ENCODE measurements at places on chromosomes 3 and 15. TPM values are rescaled to one million over a fixed set of nuclear protein-coding genes. Genes with fewer than 3 reads are reported as not detected.

- DNase-seq: no peak
- H3K27me3 ChIP-seq: no peaks in the 10 kb centered on the region
- no peak overlapping the region for H3K27ac ChIP-seq
- H3K4me3 ChIP-seq: no peak overlapping the region
- no peaks in the 10 kb centered on the region for H3K4me1 ChIP-seq
- H3K36me3 ChIP-seq: no peaks in the 10 kb centered on the region
These were observed 61.3 kb downstream of the MYRIP start for GRCh38 chr3:39870706-39871105.

Gene UCN2
- total RNA-seq: 2.7 TPM

Gene FBXW12
- not detected for total RNA-seq

DNA sequence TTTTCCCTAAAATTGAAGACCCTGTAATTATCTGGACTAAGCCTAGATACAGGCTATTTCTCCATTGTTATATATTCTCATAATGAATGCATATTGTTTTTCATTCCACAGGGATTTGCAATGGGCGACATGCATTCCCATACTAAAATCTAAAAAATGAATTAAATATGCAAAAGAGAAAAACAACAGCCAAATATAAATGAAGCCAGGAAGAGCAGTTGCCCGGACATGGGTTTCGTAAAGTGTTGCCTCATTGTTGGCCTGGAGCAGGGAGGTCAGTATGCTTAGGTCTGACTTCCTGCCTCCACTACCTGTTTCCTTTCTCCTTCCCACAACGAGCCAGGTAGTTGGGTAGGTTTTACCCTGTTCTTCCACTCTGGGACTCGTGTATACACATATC, 27.1 kb upstream of the SLCO3A1 start:
- no peak overlapping the region for H3K27ac ChIP-seq
- no peaks in the 10 kb centered on the region for H3K27me3 ChIP-seq
- no peak overlapping the region for H3K4me3 ChIP-seq
- no peaks in the 10 kb centered on the region for H3K4me1 ChIP-seq
- DNase-seq: no peak

DNA sequence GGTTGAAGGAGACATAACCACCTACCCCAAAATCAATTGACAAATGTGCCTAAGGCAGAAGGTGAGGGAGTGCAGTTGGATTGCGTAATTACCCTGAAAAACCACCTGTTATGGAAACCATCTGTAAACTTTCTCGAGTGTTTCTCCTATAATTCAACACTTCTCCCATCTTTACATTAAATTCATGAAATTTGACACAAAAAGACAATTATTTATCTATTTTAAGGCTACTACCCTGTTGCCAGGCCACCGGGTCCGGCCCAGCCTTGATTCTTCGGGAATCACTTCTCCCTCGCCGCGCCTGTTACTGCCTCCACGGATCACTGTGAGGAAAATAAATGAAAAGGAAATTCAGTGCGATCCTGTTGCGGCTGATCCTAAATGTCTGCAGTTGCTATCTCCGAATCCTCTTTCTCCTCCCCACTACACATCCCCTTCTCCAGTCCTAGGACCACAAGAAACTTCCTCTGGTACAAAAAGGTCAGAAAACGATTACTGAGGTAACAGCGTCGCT, 646 bp downstream of the IQCB1 start:
- DNase-seq: no peak
- peak overlapping the region; percentile 78 for H3K4me3 ChIP-seq

DNA sequence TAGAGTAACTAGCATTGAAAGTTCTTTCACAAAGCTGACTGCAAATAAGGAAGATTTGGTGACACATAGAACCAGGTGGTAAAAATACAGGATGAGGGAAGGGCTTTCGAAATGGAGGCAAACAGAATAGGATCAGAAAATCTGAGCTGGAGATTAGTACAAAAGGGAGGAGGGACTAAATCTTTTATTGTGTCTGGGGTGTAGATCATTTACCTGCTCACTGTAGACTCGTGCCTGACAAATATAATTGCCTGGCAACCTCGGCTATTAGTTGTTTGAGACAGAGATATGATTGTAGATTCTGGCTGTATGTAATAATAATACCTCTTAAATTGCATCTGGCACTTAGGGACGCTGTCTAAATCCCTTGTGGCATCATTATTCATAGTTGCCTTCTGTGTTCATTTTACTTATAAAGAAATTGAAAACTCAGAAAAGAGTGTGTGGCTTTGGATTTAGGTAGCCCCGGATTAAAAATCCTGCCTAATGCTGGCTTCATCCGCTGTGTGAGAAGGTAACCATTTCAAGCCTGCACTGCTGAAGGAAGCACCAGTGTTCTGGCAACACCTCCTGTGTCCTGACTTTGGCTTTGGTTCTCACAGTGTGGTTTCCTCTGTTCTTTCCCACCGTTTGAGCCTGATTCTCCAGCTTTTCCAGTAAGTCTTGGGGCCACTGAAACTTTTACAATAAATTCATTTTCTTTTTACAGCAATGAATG, 25.0 kb upstream of the GPR160 start:
- DNase-seq: no peak
- no peak overlapping the region for H3K27ac ChIP-seq
- no peaks in the 10 kb centered on the region for H3K36me3 ChIP-seq

DNA sequence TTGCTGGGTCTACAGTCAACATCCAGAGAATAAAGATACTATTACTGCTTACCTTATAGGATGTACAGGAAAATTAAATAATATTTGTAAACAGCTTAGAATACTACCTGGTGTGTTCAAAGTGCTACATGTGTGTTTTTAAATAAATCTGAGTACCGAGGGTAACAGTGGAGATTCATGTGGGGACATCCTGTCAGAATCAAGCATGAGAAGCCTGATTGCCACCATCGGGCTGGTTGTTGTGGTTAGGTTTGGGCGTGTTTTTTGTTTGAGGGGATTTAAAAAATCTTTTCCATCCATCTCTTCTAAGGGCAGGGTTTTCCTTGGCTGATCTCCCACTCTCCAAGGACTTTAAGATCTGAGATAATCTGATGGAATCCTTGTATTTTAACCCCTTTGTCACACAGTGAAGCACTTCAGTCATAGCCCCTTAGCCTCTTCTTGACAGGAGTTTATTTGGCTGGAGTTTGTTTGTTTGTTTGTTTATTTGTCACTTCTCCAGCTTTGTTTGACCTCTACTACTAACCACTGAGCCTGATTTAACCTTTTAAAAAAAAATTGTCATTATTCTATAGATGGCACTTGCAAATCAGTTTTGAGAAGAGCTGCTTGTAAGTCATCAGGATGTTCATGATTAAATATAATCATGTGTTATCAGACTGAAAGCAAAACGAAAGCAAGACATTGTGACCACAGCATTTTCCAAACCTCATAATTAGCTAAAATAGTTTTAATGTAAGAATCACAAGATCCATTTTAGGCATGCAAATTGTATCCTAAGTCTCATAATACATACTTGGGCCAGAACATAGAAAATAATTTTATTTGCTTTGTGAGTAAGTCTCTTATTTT, 72.8 kb upstream of the RARB start:
- no peaks in the 10 kb centered on the region for H3K4me1 ChIP-seq
- H3K27me3 ChIP-seq: no peaks in the 10 kb centered on the region
- no peak overlapping the region for H3K4me3 ChIP-seq
- no peaks in the 10 kb centered on the region for H3K36me3 ChIP-seq
- no peak for DNase-seq

- no peak overlapping the region for H3K27ac ChIP-seq
- DNase-seq: no peak
- no peak overlapping the region for H3K4me3 ChIP-seq
- H3K27me3 ChIP-seq: no peaks in the 10 kb centered on the region
- peaks cover 27% of the 10 kb centered on the region for H3K4me1 ChIP-seq
These were observed 14.5 kb downstream of the SPTBN5 start for GRCh38 chr15:41879321-41879845.

DNA sequence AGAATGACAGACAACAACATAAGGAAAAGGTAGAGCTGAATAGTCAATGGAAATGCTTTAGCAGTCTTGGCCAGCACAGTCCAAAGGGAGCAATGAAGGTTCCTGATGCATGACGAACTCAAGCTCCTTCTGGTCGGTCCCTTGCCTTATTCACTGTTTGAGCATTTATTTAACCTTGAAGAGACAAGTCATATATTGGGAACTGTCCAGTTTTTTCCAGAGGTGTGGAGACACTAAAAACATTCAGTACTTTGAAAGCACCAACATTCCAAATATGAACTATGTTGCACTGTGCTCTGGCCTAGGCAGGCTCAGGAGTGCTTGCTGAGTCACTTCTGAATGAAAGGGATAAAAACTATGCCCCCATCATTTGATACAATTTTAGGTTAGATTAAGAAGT, 384.8 kb downstream of the MECOM start:
- no peak for DNase-seq
- no peaks in the 10 kb centered on the region for H3K36me3 ChIP-seq
- H3K27me3 ChIP-seq: no peaks in the 10 kb centered on the region

- DNase-seq: no peak
- no peaks in the 10 kb centered on the region for H3K27me3 ChIP-seq
- H3K27ac ChIP-seq: no peak overlapping the region
- no peaks in the 10 kb centered on the region for H3K4me1 ChIP-seq
These were observed 109.4 kb upstream of the FGF7 start for GRCh38 chr15:49313650-49314049.

Gene CFAP20DC
- 9.8 TPM for total RNA-seq

GRCh38 chr15:39591896-39592315, 11.0 kb downstream of the THBS1 start:
- H3K4me3 ChIP-seq: no peak overlapping the region
- H3K36me3 ChIP-seq: peaks cover 96% of the 10 kb centered on the region
- peaks cover 38% of the 10 kb centered on the region for H3K4me1 ChIP-seq
- no peak overlapping the region for H3K27ac ChIP-seq

Gene SERINC4
- total RNA-seq: 0.19 TPM

DNA sequence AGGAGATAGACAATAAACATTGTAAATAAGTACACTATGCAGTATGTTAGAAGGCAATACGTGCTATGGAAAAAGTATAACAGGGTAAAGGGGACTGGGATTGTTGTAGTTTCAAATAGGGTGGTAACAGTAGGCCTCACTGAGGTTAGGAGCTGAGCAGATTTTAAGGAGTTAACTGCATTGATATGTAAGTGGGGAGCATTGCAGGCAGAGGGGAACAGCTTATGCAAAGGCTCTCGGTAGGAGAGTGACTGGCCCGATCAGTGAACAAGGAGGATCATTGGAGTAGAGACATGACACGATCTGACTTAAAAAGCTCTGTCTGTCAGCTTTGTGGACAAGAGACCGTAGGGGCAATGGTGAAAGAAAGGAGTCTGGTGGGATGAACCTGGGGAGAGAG, 46.8 kb downstream of the PCCB start:
- peaks cover 89% of the 10 kb centered on the region for H3K36me3 ChIP-seq
- no peaks in the 10 kb centered on the region for H3K27me3 ChIP-seq
- H3K4me1 ChIP-seq: no peaks in the 10 kb centered on the region
- H3K4me3 ChIP-seq: no peak overlapping the region
- DNase-seq: no peak
- no peak overlapping the region for H3K27ac ChIP-seq

All from esophagus squamous epithelium (tissue), 5 donors.